ENCODE measurements at places on chromosomes 11 and 22.

GRCh38 chr11:73382747-73383146, 6.5 kb downstream of the RELT start:
- no peak for DNase-seq

DNA sequence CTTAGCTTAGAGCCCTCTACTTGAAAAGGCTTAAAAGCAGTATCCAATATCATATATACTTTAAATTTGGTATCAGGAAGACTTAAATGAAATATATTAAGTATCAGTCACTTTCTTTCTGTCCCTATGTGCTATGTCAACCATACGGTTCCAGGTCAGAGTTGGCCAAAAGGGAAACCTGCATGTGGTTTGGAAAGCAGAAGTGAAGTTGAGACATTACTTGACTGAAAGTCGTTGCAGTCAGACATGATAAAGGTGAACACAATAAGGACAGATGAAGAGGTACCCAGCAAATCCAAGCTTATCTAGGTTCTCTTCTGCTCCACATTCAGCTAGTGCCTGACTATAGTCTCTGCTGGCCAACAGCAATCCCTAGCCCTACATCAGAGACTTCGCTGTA, 336.8 kb downstream of the KCNA4 start:
- DNase-seq: no peak

- DNase-seq: no peak
These were observed 5.4 kb upstream of the C11orf86 start for GRCh38 chr11:66969584-66970225.

- DNase-seq: no peak
These were observed 11.0 kb upstream of the MS4A6A start for GRCh38 chr11:60193687-60194433.

DNA sequence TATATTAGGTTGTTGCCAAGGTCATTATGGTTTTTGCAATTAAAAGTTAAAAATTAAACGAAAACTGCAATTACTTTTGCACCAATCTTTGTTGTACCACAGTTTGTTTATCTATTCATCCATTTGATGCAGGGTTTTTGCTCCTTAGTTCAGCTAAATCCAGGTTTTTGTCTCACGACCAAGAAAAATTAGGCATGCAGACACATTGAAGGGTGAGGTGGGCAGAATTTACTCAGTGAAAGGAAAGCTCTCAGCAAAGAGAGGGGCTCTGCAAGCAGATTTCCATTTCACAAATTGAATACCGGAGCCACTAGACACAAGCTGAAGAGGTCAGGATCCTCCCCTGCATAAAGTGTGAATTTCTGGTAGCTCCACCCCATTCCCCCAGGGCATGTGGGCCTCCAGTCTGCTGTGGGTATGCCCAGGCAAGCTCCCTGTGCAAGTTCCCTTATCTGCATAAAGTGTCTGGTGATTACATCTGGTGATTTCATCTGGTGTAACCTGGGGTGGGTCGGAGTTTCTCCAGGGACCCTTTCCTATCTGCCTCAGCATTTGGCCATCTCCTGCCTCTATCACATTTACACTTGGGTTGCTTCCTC, 33.3 kb downstream of the APOL6 start:
- no peak for DNase-seq

GRCh38 chr22:39181778-39182177, 29.3 kb upstream of the CBX7 start:
- no peak for DNase-seq

- DNase-seq: no peak
These were observed 309 bp downstream of the OR51I2 start for GRCh38 chr11:5449432-5449831.

- DNase-seq: no peak
These were observed 13.0 kb downstream of the ACO2 start for GRCh38 chr22:41481925-41482318.

DNA sequence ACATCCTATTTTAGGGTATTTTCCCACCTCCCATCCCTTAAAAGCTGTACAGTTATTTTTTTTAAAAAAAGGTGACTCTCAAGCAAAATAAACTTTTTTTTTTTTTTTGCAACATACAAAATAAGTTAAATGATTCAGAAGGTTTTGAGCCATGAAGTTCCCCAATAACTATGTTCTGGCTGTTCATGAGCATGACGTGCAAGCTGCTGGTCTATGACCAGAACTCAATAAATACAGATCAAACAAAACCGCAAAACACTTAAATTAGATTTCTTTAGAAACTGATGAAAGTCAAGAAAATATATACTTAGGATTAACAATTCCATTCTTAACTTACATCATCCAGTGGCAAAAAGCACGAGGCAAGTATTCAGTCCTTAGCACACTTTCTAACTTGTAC, 24.1 kb upstream of the CLNS1A start:
- DNase-seq: no peak

GRCh38 chr22:29433856-29434255, 4.5 kb upstream of the RFPL1 start:
- no peak for DNase-seq
